Stimulated activated CD4-positive, alpha-beta T cell treated with anti-CD3 and anti-CD28 coated beads, Interleukin-1b, Interleukin-23, amount 100 ng/mL, for 1 hour (primary cell): ENCODE measurements at places on chromosomes 5 and 9.

- no peak for DNase-seq
These were observed 75.6 kb downstream of the NTNG2 start for GRCh38 chr9:132237481-132237880.

DNA sequence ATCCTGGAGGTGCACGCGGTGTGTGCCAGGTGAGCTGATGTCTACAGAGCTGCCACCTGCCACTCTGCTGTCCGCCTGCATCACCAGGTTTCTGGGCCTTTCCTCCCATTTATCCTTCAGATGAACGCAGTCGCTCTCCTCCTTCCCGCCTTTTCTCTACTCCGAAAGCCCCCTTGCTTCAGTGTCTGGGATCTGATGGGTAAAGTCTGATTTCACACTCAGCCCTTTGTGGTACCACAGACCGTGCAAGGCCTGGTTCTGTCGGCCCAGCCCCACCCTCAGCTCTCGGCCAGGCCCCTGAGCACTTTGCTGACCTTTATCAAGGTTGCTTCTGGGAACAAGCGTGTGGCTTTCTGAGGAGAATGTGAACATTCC is 32.5 kb downstream of the GLT6D1 start:
- no peak for DNase-seq

DNA sequence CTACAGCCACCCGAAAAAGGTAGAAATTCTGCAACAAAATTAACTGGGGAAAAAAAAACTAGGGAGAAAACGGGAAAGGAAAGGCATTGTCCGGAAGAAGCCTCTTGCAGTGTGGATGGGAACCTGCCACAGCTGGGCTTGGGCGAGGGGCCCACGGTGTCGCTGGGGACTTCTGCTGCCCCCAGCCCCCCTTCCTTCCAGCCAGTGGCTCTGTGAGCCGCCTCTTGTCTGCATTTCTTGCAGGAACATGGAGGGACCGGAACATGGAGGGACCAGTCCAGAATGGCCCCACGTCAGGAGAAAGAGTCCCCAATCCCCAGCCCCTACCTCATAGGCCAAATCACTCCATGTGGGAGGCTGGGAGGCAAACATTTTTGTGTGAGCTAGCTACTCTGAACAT is 36.9 kb upstream of the EXOC3 start:
- DNase-seq: no peak

DNA sequence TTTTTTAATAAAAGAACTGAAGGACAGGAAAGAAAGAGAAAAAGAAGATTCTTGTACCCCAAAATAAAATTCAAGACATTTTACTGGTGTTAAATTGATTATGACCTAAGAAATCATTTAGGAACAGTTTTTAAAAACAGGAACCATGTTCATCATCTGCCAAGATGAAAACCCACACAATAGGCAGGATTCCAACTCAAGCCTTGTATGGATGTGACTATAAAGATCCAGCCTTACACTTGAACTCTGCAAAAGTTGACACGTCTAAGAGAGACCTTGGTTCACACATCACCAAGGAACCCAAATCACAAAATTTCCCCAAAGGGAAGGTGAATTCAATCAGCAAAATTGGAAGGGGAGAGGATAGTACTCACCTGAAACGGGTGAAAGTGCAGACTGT is 82.6 kb downstream of the SMIM23 start:
- no peak for DNase-seq

- no peak for DNase-seq
These were observed 139.8 kb upstream of the SMARCA2 start for GRCh38 chr9:1875251-1875851.

DNA sequence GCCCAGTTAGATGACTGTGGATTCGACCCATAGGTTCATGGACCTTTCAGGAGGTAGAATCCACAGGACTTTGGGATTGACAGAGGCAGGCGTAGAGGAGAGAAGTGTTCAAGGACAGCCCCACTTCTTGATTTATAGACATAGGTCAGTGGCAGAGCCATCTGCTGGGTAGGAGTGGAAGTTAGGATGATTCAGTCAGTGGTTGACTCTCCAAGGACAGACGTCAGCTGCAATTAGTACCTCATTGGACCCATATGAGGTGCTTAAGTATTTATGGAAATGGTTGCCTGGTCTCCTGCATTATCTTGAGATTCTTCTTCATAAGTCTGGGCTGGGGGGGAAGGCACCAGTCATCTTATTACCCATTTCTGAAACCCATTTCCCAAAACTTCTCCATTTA is 70.9 kb downstream of the SH3RF2 start:
- no peak for DNase-seq

DNA sequence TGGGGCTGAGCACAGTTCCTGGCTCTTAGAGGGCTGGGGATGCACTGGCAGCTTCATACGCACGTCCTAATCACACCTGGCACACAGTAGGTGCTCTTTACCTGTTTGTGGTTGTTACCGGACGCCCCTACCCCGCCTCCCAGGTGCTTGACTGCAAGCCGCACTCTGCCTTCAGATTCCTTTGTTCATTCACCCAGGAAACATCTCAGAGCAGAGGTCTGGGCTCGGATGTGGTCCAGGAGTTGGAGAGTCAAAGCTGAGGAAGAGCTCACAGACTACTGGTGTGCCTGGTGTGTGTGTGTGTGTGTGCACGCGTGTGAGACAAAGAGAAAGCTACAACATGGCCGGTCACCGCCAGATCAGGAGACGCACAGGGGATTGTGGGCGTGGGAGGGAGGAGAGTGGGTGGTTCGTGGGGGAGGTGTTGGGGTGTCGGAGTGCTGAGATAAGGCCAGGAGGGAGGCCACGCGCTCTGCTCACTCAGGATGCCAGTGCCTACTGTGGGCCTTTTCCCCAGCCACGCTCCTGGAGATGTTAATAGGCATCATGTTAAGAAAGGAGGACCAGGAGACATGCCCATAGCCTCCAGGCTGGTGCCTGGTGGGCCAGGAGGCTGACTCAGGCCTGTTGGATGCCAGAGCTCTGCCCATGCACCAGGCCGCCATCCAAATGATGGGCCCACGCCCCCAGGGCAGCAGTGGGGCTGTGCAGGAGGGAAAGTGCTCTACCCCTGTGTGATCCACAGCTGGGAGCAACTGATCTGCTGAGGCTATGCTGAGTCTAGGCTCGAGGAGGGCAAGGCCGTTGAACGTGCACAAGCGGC is 39.9 kb downstream of the CRB2 start:
- DNase-seq: no peak

GRCh38 chr9:90064971-90065370 is 460.2 kb downstream of the GADD45G start:
- DNase-seq: no peak

DNA sequence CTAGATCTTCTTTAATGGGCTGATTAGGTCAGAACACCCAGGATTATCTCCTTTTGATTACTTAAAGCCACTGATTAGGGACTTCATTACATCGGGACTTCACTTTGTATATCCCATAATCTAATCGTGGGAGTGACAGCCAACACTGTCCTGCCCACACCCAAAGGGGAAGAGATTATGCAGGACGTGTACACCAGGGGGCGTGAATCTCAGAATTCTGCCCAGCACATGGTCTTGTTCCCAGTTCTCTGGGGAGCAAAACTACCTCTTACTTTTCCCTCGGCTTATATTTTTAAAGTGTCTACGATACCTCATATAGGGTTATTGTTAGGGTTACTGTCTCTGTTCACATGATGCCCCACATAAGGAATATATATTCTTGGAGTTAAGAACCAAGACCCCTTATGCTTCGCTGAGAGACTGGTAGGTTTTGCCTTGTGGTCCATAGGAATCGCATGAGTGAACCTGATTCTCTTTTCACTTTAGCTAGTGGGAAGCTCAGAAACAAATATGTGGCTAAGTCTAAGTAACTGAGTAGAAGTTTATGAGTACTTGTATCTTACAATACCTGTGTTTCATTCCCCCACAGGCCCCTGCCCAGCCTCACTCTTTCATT is 192.7 kb downstream of the GNA14 start:
- peak; percentile 11 for DNase-seq

GRCh38 chr9:8536845-8537244 is 737.3 kb upstream of the DMAC1 start:
- DNase-seq: no peak

- DNase-seq: no peak
These were observed 59.0 kb downstream of the USP20 start for GRCh38 chr9:129894120-129894823.

GRCh38 chr5:66660396-66660795 is 64.2 kb downstream of the MAST4 start:
- no peak for DNase-seq

GRCh38 chr5:141929398-141930058 is 5.9 kb downstream of the DELE1 start:
- no peak for DNase-seq

- no peak for DNase-seq
These were observed 93.2 kb upstream of the ACTBL2 start for GRCh38 chr5:57575839-57576238.

GRCh38 chr9:135743021-135743420 is 41.0 kb downstream of the KCNT1 start:
- DNase-seq: no peak

DNA sequence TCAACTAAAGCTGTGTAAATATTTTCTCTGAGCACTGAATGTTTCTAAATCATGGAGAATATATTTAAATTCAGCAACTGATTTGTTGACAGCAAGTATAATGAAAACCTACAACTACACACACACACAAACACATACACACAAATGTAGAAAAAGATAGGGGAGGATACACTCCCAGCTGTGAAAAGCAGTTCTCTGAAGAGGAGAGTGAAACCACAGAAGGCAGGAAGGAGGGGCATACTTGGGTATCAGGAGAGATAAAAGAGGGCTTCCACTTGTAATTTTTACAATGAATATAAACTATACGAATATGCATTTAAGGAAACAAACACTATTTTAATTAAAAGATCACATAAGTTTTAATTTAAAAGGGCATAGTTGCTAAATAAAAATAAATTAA is 227.8 kb upstream of the SLC24A2 start:
- no peak for DNase-seq

GRCh38 chr9:124020520-124021384 is 9.2 kb downstream of the LHX2 start:
- no peak for DNase-seq

GRCh38 chr5:137845472-137845871 is 22.2 kb upstream of the MYOT start:
- no peak for DNase-seq

DNA sequence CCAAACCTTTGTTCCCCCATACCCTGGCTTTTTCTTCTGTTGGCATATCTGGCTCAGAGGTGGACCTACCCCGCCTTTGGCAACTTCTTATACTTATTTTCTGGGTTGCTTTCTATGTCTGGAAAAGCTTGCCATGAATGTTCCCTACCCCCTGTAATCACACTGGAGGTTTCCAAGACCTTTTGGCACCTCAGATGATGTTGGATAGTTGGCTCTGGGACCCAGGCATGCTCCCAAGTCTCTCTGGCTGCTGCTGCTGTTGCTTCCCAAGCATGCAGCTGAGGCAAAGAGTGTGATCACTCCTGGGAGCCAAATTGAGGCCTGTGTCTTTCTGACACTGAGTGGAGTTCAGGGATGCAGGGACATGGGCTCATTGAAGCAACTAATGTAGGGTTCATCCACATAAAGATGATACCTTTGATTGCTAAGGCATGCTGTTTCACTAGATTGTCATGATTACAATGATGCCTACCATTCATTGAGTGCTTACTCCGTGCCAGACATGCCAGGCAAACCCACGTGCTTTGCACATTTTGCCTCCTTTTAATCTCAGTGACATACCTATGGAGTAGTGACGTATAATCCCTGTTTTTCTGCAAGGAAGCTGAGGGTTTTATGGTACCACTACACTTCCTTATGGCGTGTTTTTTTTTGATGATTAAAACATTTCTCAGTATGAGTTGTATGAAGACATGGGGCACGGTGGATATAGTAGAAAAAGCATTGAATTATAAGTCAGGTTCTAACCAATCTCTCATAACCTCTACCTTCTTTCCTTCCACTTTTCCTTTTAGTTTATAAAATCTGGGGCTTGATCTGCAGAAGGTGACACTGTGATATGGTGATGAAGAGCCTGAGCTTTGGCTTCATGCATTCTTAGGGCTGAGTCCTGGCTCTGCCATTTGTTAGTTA is 73.1 kb downstream of the ARHGAP26 start:
- DNase-seq: no peak

GRCh38 chr9:125049212-125050049 is 93.9 kb downstream of the SCAI start:
- DNase-seq: no peak

DNA sequence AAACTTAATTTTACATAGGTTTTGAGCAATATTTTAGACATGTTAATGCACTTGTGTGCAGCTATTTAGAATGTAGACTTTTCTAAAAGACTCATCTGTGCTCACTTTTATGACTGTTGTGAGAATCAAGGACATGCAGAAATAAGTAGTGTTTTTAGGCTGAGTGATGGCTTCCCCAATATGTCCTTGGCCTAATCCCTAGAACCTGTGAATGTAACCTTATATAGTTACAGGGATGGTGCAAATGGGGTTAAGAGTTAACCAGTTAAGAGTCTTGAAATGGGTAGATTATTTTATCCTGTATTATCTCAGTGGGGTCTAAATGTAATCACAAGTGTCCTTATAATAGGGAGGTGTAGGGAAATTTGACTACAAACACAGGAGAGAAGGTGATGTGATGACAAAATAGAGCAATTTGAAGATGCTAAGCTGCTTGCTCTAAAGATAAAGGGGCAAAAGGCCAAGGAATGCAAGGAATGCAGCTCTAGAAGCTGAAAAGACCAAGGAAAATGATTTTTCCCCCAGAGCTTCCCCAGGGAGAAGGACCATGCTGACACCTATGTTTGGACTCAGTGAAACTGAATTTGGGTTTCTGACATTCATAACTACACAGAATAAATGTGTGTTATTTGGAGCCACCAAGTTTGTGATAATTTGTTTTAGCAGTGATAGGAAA is 298.0 kb upstream of the PAPPA start:
- DNase-seq: no peak

DNA sequence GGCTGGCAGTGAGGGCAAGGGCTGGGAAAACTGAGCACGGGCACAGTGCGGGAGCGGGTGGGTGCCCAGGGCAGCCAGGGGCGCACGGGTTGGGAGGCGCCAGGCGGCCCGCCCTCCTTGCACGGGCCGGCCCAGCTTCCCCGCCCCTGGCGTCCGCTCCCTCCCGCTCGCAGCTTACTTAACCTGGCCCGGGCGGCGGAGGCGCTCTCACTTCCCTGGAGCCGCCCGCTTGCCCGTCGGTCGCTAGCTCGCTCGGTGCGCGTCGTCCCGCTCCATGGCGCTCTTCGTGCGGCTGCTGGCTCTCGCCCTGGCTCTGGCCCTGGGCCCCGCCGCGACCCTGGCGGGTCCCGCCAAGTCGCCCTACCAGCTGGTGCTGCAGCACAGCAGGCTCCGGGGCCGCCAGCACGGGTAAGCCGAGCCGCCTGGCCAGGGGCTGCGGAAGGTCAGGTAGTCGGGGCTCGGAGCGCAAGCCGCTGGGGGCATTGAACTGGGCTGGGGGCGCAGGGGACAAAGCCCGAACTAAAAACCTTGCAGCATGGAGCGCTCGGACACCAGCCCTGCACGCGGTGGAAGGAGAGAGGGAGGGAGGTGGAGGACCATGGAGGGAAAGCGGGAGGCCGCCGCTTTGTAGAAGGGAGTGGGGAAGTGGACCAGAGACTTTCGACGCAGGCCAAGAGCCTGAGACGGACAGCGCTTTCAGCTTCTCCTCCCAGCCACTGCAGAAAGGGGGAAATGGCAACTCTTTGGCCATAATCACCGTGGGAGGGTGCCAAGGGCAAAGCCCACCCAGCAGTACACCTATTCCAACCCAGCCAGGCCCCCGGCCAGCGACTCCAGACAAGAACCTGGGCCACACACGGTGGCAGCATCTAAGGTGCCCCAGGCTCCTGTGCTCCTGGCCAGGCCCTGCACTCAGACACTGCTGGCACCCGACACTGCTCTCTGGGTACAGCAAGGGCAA is at the start of gene TGFBI:
Gene TGFBI (plus strand): TSS at position 207 of the 961 bp plus-strand sequence. CDS start 68 bp downstream, at position 275.
- DNase-seq: no peak
